GM20000 (cell line): ENCODE measurements at places on chromosomes 5 and 9.

GRCh38 chr5:68450245-68450852, 234.8 kb downstream of the PIK3R1 start:
- DNase-seq: no peak

GRCh38 chr9:131227112-131227958, 49.0 kb downstream of the FAM78A start:
- no peak for DNase-seq

GRCh38 chr5:2169430-2169808, 286.7 kb upstream of the IRX4 start:
- DNase-seq: no peak

DNA sequence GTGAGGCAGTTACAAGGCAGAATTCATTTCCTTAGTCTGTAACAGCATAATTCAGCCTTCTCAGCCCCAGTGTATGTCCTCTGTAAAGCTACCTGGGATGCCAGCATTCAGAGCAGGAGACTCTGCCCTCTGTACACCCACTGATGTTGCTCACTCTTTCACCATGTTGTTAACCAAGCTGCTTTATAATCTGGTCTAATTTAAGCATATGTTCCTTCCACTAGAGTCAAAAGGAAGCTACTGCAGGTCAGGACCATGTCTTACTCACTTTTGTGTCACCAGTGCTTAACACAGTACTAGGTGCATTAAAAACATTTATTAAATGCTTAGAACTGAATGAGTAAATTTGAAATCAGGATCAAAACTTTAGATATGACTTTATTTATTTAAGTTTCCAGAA, 185.6 kb downstream of the FBXL17 start:
- no peak for DNase-seq

DNA sequence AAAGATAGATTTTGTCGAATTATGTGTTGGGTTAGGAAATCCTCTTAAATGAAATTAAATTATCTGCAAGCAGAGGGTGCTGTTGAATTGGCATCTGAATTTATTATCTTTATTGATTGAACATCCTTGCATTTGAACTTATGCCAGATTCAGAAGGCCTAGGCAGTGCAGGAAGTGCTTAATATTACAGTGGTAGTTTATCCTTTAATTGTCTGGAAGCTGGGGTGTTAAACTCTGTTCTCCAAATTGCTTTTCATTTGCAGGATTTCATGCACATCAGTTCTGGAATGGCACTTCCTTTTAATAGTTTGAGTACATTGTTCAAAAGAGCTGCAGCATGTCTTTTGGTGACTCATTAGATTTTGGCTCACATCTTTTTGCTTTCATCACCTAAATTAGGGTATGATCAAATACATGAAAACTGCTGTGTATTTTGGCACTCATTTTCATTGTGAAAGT, 186.3 kb downstream of the KDM4C start:
- DNase-seq: no peak

GRCh38 chr9:91428436-91428835, 4.8 kb upstream of the NFIL3 start:
- DNase-seq: no peak

GRCh38 chr5:77842243-77842642, 66.1 kb upstream of the TBCA start:
- DNase-seq: no peak

- peak; percentile 41 for DNase-seq
Measured at GRCh38 chr9:127154390-127155191, 32.2 kb upstream of the ANGPTL2 start.

DNA sequence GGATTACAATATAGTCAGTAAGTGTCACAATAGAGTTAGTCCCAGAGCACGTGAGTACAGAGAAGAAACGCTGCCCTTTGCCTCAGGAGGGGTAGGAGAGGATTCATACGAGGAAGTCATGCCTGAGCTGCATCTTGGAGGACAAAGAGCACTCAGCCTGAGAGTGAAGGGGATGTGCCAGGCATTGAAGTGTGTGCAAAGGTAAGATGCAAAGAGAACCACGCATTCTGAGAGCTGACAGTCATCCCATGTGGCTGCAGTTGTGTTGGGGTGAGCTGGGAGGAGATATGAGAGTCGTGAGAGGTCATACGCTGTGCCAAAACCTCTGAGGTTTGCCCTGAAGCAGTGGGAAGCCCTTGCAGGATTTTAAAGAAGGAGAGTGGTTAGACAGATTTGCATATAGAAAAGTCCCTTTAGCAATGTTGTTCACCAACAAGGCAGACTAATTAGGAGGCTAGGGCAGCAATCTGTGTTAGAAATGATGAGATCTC, 97.5 kb downstream of the PIP5K1B start:
- DNase-seq: peak; percentile 75

DNA sequence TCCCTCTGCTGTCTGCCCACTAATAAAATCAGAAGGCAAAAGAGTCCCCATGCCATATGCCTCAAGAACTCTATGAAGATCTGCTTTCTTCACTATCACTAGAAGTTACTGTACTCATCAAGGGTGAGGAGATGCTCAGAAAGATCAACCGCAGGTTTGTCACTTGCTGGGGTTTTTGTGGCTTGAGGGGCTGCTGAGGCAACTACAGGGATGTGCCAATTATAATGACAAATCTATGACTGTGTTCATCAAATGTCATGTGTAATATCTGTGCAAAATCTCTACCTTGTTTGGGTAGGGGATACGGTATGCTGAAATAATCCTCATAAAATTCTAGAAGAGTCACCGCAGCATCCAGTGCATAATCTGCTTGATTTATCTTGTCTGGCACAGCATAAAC, 13.0 kb downstream of the ERAP1 start:
- no peak for DNase-seq

DNA sequence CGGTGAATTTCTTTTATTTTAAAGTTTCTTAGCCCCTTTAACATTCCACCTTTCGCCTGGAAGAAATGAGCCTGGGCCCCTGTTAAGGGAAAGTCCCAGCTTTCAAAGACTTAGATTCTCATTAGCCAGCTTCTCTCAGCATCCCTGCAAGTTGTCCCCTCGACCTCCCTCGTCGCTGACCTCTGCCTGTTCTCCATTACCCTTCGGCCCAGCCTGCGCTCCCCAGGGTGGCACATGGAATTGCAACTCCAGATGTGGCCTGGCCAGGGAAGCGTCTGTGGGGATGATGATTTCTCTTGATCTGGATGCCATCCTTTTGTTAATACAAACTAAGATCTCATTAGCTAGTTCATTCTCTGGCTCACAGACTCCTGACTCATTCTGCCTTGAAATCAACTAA, 43.4 kb upstream of the FANCC start:
- no peak for DNase-seq

- DNase-seq: no peak
Measured at GRCh38 chr9:105632807-105633206, 29.4 kb upstream of the TAL2 start.
